ENCODE measurements at places on chromosomes 13 and 19. TPM values are rescaled to one million over a fixed set of nuclear protein-coding genes. Genes with fewer than 3 reads are reported as not detected.

GRCh38 chr19:27772059-27772458 lies 1440.9 kb downstream of the UQCRFS1 start:
- no peak for DNase-seq

LGI4 gene
- total RNA-seq = not detected

DNA sequence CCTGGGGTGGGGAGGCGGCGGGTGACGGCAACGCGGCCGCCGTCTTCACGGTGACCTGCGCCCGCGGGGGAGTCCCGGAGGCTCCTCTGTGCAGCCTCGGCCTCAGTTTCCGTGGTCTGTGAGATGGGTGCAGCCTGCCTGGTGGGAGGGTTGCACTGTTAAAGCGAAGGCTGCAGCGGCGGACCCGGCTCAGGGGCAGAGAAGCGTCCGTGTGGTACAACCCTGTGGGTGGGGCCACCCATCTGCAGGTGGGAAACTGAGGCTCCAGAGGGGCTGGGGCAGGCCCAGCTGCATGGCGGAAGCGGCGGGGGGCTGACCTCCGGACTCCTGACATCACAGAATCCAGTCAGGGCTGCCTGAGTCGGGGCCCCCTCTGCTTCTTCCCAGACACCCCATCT lies 481 bp downstream of the FGF22 start:
- DNase-seq = no peak

CCDC97 gene
- 18.3 TPM for total RNA-seq

LHFPL6 gene
- 7.8 TPM for total RNA-seq

DNA sequence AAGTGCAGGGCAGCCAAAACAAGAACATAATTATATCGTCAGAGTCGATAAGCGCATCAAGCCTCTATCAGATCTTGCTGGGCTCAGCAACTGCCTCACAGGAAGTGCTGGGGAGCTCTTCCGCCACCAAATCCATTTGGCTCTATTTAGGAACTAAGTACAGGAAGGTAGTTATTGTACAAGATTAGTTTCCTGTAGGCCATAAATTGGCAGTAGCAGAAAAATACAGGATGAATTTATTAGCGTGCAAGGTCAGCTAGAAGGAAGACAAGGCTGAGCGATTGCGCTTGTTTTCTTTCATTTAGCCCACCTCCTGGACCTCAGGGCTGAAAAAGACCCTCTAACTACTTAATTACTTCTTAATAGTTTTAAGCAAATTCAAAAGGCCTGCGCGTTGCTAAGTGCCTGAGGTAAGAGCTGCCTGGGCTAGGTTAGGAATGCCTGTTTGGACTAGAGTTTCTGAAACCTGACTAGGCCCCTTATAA lies 118.5 kb downstream of the IRS2 start:
- no peak for DNase-seq

GRCh38 chr13:90414691-90415596 lies 932.5 kb upstream of the MIR17HG start:
- DNase-seq = peak; percentile 47

Measured in PC-3 (cell line).